ENCODE measurements at places on chromosomes 1 and 21.
A peak's percentile ranks its signal among the peaks of the same experiment; 100 is the strongest.

DNA sequence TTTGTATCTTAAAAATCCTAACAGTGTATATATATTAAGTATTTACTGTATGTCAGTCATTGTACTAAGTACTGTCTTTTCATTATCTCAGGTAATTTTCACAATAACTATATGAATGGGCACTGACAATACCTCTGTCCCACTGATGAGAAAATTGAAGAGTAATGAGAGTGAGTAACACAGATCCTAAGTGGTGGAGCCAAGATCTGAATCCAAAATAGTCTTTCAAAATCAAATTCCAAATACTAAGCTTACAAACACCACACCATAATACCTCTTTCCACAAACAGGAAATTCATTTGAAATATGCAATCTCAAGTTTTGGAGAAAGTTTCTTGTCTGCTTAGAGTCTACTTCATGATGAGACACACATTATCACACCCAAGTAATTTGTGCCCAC is 105.9 kb upstream of the EDEM3 start:
- no peak for DNase-seq

GRCh38 chr1:59146651-59147358 is 150.1 kb upstream of the FGGY start:
- DNase-seq: peak; percentile 73

DNA sequence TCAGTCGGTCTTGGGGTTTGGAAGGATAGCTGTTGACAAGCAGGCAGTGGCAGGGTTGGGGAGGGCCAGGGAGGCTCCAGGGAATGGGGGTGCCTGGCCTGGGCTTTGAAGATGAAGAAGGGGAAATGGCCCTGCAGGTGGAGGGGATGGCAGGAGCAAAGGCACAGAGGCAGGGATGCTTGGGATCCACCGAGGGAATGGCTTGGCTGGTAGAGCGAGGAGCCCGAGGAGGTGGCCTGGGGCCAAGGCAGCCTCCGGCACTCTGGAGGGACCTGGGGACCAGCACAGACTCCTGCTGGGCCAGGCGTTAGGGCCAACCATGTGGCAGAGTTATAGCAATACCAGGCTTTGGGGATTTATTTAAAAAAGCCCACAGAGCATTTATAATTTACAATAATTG is 62.9 kb upstream of the EDN2 start:
- no peak for DNase-seq

- peak; percentile 59 for DNase-seq
Measured at GRCh38 chr1:39105841-39106765, 80.0 kb downstream of the NDUFS5 start.

- no peak for DNase-seq
Measured at GRCh38 chr1:29338908-29339575, 102.7 kb downstream of the PTPRU start.

DNA sequence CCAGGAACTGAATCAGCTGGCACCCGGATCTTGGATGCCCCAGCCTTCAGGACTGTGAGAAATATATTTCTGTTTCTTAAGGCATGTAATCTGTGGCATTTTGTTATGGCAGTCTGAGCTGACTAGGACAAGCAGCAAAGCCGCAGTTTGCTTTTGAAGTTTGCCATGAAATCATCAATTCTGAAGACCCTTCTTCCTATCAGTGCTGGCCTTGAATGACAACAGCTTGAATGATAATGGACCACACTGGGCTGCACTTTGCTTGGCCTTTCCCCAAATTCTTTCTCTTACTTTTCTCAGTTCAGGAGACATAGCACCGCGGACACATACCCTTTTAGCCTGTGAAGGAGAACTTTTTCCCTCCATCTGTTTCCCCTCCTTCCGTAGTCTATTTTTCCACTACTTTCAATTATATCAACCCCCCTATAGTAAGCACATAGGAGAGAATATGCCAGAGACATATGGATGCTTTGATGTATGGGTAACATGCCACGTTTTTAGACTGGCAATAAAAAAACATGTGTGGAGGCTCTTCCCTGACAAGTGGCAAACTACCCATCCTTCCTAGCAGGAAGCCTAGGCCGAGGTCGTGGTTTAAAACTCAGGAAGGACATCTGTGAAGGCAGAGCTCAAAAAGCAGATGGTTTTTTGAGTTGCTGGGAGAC is 42.9 kb downstream of the HLX start:
- DNase-seq: no peak

- DNase-seq: no peak
Measured at GRCh38 chr1:236307435-236307834, 25.7 kb upstream of the ERO1B start.

DNA sequence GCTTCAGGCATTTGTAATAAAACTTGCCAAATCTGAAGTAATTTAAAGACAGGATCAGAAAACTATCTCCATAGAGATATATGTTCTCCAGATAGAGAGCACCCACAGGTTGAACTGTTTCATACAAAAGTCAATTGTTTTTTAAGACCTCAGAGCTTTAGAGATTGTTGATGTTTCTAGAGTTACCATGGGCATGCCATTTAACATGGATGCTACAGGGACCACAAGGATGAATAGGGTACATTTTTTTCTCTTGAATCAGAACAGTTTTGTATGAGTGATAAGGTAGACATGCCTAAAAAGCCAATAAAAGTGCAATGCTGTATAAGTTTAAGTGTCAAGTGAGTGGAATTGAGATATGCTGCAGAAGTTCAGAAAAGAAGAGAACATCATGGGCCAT is 511.0 kb upstream of the CAMK1G start:
- DNase-seq: no peak

DNA sequence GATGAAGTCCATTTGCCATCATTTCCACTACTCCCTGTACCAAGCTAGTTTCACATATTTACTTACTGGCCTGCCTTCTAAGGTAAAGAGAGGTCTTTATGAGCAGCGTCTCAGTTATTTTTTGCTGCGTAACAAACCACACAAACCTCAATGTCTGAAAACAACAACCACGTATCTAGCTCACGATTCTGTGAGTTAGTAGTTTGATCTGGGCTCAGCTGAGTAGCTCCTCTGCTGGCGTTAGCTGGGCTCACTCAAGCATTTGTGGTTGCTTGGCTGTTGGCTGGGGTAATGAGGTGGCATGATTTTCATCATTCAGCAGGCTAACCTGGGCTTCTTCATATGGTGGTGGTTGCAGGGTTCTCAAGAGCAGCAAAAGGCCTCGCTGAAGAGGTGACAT is 225.4 kb downstream of the FOXD2 start:
- DNase-seq: no peak

DNA sequence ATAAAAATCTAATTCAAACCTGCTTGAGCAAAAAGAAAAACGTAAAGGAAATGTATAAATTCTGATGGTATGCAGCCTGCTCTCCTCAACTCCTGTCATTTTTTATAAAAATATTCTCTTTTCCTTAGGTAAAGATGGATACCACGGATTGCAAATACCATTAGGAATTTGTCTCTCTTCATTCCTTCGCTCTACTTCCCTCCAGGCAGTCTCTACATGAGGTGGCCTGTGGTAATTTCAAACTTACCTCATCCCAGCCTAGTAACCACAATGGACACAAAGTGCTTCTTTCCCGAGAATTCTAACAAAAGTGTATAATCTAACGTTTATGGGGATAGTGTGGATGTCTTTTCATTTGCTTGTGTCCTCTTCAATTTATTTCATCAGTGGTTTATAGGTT is 239.5 kb upstream of the LRRC7 start:
- DNase-seq: no peak

- no peak for DNase-seq
Measured at GRCh38 chr1:88462096-88462487, 222.0 kb upstream of the PKN2 start.

GRCh38 chr1:155200920-155201319 is 6.8 kb downstream of the THBS3 start:
- no peak for DNase-seq
